ENCODE measurements at places on chromosomes 2 and 18.

DNA sequence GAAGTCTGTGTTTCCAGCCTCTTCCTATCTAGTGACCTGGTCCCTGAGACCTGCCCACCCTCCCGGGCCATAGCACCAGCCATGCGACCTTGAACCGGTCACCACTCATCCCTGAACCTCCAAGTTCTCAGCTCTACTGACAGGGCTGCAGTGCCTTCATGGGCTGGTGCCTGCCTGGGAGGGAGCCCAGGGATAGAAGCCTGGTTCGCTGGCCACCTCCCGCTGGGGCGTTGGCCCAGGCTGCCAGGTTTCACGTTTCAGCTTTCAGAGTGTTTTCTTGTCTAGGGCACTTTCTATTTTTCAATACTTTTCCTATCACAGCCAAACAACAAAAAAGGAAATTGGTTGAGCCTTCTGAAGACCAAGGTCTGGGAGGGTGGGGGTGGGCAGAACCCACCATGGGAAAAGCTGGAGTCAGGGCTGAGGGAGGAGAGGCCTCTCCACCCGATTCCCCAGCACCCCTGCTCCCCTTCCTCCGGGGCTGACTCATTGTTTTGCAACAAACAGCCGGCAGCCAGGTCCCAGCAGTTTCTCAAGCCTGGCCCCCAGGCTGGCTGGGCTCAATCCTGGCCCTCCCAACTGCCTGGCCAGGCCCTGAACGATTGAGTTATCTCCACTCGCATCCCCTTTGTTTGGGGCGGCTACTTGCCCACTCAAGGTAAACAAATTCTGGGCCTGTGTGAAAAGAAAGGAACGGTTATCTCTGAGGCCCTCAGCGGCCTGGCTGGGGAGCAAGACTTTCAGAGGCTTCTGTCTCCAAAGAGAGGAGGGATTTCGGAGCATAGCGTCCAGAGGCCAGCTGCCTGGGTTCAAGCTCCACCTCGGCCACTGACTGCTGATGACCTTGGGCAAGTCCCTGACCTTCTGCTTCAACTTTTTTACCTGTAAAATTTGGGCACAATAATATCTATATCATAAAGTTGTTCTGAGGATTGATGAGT is 47.5 kb downstream of the ZFP36L2 start:
- peak; percentile 59 for DNase-seq

- DNase-seq: peak; percentile 63
These were observed 1779.7 kb upstream of the CELF4 start for GRCh38 chr18:39345321-39345720.

DNA sequence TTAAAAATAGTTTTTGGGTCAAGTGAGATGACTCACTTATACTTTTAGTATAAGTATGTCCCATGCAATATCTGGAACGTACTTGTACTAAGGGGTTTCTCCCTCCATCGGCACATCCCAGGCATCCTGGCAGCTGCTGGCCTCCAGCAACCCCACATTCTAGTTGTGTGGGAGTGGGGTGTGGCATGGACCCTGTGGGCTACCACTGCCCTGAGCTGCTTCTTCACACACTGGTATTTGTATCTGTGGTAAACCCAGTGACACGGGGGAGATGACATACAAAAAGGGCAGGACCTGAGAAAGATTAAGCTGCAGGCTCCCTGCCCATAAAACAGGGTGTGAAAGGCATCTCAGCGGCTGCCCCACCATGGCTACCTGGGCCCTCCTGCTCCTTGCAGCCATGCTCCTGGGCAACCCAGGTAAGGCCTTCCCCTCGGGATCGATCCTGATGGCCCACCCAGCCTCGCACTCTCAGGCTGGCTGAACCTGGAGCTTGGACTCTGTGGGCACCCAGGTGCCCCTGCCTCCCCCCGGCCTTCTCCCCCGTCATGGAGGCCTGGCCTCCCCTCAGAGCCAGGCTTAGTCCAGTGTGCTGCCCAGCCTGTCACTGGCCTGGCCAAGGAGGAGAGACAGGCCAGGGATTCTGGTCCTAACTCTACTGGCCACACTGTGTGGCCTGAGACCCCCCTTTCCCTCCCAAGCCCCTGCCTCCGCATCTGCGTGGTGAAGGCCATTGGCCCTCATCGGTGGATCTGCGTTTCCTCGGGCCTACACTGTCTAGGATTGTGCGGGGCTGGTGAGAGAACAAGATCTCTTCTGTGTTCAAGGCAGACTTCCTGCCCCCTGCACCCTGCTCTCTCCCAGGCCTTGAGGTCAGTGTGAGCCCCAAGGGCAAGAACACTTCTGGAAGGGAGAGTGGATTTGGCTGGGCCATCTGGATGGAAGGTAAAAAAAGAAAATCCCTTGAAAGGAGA is at the start of gene GNLY:
Gene GNLY, plus strand, starts transcription at position 307 of the 974 bp plus-strand sequence. Its CDS starts 61 bp downstream, at position 368.
- DNase-seq: no peak

DNA sequence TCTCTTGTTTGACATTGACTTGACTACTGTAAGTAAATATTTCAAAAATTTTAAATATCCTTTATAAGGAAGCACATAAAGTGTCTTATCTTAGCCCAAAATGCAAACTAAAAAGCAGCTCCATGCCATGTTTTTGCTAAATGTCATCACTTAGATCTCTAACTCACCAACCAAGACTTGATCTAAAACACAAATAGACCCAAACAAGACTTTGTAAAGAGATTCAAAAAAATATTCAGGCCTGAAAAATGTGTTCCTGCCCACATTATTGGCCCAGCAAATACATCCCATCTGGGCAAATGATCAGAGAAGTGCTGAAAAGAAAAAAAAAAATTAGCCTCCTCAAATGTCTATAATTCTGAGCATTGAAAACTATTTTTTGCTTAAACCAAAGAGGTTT is 187.6 kb downstream of the MREG start:
- no peak for DNase-seq

GRCh38 chr2:202102425-202103000 is 29.5 kb downstream of the KIAA2012 start:
- peak; percentile 51 for DNase-seq

DNA sequence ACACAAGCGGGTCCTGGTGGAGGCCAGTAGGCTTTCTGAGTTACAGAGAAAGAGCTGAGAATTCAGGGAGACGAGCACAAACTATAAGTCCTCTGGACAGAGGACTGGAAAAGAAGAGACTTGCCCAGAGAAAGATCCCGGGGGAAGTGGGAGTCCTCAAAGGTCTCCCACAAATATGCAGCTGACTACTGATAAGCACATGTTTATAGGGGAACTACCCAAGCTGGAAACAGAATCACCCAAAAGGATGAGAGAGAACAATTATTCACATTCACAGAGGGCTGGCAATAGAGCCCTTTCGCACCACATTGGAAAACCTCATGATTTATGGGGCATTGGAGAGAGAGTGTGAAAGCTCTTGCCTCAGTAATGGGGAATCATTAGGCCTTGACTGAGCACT is 337.6 kb downstream of the IRS1 start:
- DNase-seq: no peak

- no peak for DNase-seq
These were observed 550 bp downstream of the RAB1A start for GRCh38 chr2:65129286-65129825.

DNA sequence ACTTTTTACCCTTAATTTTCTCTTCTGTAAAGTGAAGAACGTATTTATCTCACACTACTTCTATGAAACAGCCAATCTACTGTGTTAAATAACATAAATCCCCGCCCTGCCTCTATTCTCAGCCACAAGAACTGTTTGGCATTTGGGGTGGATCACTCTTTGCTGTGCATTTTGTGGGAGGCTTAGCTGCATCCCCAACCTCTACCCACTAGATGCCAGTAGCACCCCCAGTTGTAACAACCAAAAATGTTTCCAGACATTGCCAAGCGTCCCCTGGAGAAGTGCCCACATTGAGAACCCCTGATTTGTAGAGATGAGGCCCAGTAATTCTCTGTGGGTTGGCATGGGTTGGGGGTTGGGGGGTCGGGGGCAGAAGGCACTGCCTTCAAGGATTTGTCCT is 94.7 kb upstream of the BOD1L2 start:
- DNase-seq: peak; percentile 17

- DNase-seq: no peak
These were observed 80.0 kb downstream of the RHBDD1 start for GRCh38 chr2:226915846-226916360.

- no peak for DNase-seq
These were observed 22.5 kb downstream of the PTPN18 start for GRCh38 chr2:130378206-130378897.

- no peak for DNase-seq
These were observed 10.5 kb upstream of the KLF7 start for GRCh38 chr2:207176247-207176646.

- DNase-seq: no peak
These were observed 137.1 kb downstream of the VAPA start for GRCh38 chr18:10050956-10051355.

GRCh38 chr2:111624411-111625156 is 259.4 kb downstream of the ANAPC1 start:
- DNase-seq: no peak

GRCh38 chr18:24734058-24734457 is 273.6 kb downstream of the HRH4 start:
- DNase-seq: peak; percentile 47

GRCh38 chr2:239399921-239400595 is 762 bp downstream of the HDAC4 start:
- DNase-seq: no peak

DNA sequence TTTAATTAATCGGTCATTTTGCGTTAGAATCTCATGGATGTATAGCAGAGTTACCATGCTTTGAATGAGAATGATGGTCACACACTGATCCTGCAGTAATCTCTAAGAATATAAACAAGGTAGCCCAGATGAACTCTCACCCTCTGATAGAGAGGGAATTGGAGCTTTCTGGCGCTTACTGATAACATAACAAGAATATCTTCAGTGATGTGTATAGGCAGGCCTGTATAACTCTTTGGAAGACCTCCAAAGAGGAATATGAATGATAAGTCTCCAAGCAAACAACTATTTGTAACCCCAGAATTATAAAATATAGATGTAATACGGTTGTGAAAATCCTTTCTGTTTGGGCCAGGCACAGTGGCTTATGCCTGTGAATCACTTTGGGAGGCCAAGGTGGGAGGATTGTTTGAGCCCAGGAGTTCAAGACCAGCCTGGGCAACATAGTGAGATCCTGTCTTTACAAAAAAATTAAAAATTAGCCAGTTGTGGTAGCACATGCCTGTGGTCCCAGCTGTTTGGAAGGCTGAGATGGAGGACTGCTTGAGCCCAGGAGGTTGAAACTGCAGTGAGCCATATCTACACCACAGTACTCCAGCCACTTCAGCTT is 52.5 kb upstream of the LTBP1 start:
- no peak for DNase-seq

- peak; percentile 13 for DNase-seq
These were observed 357.3 kb downstream of the ZEB2 start for GRCh38 chr2:144162652-144163051.

GRCh38 chr2:159571540-159572260 is 44.6 kb downstream of the BAZ2B start:
- no peak for DNase-seq

DNA sequence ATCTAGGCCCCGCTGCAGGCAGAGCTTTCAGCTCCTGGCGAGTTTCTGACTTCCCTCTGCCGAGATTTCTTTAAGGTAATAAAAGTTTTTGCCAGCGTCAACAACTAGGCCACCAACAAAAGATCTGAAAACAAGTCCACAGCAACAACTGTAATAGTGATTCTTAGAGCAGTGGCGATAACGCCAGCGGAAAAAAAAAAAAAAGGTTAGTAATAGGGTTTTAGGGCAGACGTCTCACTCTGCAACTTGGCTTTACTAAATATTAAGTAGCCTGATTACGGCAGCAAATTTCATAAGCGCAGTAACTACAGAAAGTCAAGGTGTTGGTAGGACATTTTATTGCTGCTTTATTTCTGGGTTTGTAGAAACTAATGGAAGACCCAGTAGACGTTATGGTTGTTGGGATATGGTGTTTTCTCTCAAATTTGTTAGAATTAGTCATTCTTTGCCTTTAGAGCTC is 481 bp downstream of the SLC30A6 start:
- no peak for DNase-seq

- no peak for DNase-seq
These were observed 22.2 kb upstream of the TMEM87B start for GRCh38 chr2:112032689-112033465.

- peak; percentile 94 for DNase-seq
These were observed at the start of gene PDCL3 for GRCh38 chr2:100562613-100563406. TSS of gene PDCL3 (plus strand) at chr2:100562993. CDS start at chr2:100563068, 75 bp downstream.

DNA sequence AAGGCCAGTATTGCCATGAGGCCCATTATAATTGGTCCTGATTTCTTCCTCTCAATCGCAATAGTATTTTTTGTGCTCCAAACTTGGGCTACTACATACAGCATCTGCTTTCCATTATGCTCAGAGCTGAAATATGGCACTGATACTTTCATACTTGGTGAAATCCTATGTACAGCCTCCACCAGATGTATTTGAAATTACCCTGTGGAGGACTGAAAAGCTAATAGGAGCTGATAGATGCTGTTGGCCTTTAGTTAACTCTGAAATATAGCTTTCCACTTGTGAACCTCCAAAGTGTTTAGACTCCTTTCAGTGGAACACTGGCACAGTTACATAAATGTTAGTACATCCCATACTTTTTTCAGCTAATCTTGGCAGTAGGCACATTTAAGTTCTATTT is 205.7 kb downstream of the NEDD4L start:
- no peak for DNase-seq

DNA sequence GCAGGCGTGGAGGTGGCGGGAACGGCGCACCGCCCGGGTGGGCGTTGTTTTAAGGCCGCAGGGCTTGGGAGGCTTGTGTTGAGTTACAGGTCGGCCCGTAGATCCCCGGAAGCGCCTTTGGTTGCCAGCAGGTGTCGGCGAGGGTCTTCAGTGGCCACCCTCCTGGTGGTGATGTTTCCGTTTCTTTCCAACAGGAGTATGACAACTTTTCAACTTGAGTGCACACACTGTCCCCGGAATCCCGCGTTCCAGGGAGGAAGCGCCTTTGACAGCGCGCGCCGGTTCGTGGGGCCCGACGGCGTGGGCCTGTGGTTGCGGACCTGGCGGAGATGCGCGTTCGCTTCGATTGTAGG is 1.0 kb upstream of the HDAC4 start:
- DNase-seq: peak; percentile 12

DNA sequence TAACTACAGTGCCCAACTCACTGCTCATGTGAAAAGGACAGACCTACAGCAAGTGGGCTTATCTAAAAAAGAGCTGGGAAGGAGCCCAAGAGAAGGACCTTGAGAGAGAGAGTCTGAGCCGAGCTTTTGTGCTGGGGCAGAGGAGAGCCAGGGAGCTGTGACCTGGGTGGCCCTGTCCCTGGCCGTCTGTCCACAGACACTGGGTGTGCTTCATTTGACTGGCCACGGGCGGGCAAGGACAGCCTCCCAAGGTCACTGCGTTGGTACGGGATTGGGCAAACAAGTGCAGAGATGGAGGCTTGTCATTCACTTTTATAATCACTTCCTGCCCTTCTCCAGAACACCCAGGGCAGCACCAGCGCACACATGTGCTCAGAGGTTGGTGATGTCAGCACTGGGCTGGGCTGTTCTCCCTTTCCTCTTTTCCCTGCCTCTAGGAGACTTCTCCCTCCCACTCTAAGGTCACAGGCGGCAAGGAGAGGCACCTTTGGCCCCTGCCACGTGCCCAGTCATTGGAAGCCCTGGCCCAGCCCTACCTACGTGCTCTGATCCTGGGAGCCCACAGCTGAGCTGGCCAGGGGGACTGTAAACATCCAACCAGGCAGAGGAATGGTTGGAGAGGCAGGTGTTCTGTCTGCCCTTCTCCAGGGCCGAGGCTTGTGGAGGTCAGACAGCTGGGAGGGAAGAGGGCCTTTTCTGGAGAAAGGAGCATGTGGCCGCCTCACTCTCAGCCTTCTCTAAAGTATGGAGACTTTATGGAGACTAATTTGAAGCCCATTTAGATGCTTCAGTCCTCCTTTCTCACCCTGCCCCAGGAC is 6.4 kb upstream of the PSD4 start:
- no peak for DNase-seq

Data from COR-L47 (cell line).